IMR-90 (cell line): ENCODE measurements at places on chromosomes 7 and 10. TPM values are rescaled to one million over a fixed set of nuclear protein-coding genes. Genes with fewer than 3 reads are reported as not detected.

GRCh38 chr10:62852961-62853702 is 37.0 kb upstream of the EGR2 start:
- H3K27me3 ChIP-seq: peaks cover 3% of the 10 kb centered on the region; the same call in 1 of the 2 replicates
- no peak overlapping the region for H3K4me3 ChIP-seq
- no peak overlapping the region for H3K27ac ChIP-seq

DNA sequence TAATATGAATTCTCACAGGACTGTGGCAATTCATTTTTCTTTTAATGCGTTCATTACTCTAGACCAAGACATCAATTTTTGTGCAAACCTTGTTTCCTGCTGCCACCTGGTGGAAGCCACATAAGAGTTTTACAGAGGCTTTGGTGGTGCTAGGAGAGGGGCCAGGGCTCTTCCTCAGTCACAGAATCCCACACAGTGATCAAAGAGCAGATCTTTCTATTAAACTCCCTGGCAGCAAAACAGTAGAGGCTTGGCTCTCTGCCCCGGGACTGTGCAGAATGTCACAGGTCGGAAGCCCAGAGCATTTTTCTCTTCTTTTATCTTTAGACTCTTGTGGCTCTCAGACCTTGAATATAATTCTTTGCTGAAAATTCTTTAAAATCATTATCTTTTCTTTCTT is 506.4 kb upstream of the C7orf33 start:
- H3K4me3 ChIP-seq: no peak overlapping the region
- H3K36me3 ChIP-seq: no peaks in the 10 kb centered on the region
- no peak overlapping the region for H3K27ac ChIP-seq
- H3K4me1 ChIP-seq: no peaks in the 10 kb centered on the region
- no peaks in the 10 kb centered on the region for H3K27me3 ChIP-seq
- DNase-seq: peak; percentile 19

GRCh38 chr10:101771380-101771779 is 4.5 kb downstream of the FGF8 start:
- H3K4me1 ChIP-seq: peaks cover 2% of the 10 kb centered on the region; the same call in 1 of the 2 replicates
- DNase-seq: no peak
- H3K36me3 ChIP-seq: no peaks in the 10 kb centered on the region
- no peak overlapping the region for H3K27ac ChIP-seq
- no peak overlapping the region for H3K4me3 ChIP-seq

DNA sequence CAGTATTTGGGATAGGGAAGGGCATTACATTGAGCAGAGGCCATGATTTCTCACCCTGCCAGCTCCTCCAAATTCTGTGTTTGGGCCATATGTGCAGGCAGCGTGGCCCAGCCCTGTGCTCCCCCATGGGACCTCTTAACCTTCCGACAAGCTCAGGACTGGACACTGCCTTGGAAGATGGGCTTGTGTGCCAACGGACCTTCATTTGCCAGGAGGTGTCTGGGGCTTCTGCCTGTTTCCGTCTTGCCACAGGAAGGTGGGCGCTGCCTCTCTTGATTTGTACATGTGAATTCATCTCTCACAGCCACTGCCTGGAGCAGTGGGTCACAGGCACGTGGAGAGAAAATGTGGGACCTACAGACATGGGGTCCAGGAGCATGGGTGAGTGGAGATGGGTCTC is 272.6 kb downstream of the CCSER2 start:
- no peaks in the 10 kb centered on the region for H3K27me3 ChIP-seq
- no peaks in the 10 kb centered on the region for H3K4me1 ChIP-seq
- no peaks in the 10 kb centered on the region for H3K36me3 ChIP-seq
- no peak for DNase-seq
- H3K4me3 ChIP-seq: no peak overlapping the region

- peaks cover 2% of the 10 kb centered on the region; the same call in 1 of the 2 replicates for H3K4me1 ChIP-seq
- DNase-seq: peak; percentile 86
- H3K27me3 ChIP-seq: no peaks in the 10 kb centered on the region
- no peak overlapping the region for H3K27ac ChIP-seq
- H3K4me3 ChIP-seq: no peak overlapping the region
- H3K36me3 ChIP-seq: no peaks in the 10 kb centered on the region
Measured at GRCh38 chr7:110358028-110358427, 732.9 kb upstream of the LRRN3 start.

- H3K27ac ChIP-seq: peak overlapping the region; percentile 73
- H3K4me3 ChIP-seq: peak overlapping the region; percentile 90
- peak; percentile 74 for DNase-seq
Measured at GRCh38 chr10:110498982-110499795, 1.5 kb downstream of the DUSP5 start.

DNA sequence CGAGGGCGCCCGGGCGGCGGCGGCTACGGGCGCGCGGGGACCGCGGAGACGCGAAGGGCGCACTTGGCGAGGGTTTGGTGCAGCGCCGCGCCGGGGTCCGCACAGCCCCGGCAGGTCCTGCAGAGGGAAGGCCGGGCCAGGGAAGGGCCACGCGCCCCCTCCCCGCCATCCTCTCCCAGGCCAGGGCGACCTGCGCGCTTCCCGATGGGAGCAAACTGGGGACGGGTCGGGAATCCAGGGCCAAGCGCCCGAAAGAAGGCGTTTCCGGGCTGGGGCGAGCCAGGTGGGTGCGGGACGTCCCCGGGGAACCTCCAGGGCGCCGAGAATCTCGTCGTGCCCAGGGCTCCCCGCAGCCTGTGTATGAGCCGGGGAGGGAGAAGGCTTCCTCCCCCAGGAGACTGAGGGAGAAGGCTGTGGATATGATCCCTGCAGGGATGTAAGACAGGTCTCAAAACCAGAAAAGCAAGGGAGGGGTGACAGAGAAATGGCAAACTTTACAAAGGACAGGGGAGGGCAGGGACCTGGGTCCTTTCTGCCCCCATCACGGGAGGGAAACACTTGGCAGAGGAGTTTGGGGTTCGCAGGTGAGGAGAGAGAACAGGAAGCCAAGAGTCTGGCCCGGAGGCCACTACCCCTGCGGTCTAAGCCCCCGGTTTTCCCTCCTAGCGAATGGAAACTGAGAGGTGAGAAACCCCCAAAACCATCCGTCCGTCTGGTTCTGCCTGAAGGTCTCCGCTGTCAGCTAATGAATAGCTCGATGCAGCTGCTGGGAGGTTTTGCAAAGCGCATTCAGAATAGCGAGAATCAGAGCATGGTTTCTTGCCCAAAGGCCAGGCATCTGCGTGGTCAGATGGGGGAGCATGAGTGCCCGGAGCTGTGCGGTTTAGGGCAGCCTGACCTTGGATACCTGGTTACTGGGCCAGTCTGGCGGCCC is 674 bp downstream of the AMZ1 start:
- H3K27me3 ChIP-seq: peaks cover 9% of the 10 kb centered on the region; the same call in 1 of the 2 replicates
- H3K36me3 ChIP-seq: no peaks in the 10 kb centered on the region
- H3K4me3 ChIP-seq: peak overlapping the region; percentile 17
- H3K4me1 ChIP-seq: peaks cover 6% of the 10 kb centered on the region

DNA sequence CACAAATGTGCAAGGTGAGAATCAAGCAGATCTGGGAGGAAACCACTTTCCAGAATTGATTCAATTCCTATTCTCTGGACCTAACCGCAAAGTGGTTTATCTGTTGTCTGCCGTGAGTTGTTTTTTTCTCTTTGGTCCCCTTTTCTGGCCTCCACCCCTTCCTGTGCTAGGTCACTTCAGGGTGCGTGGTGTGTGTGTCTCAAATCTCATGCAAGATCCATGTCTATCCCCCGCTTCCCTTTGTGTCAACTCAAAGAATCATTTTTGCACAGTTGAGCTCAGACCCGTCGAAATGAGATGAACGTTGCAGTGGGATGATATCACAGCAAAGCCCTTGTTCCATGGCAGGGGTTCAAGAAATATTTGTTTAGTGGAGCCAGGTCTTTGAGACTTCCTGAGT is 184.5 kb downstream of the GATA3 start:
- H3K36me3 ChIP-seq: no peaks in the 10 kb centered on the region
- no peak for DNase-seq
- H3K27ac ChIP-seq: no peak overlapping the region
- no peaks in the 10 kb centered on the region for H3K27me3 ChIP-seq
- H3K4me3 ChIP-seq: no peak overlapping the region
- no peaks in the 10 kb centered on the region for H3K4me1 ChIP-seq

GRCh38 chr7:608361-608760 is 88.7 kb upstream of the PDGFA start:
- no peak for DNase-seq
- H3K27ac ChIP-seq: no peak overlapping the region
- no peak overlapping the region for H3K4me3 ChIP-seq
- H3K36me3 ChIP-seq: no peaks in the 10 kb centered on the region
- H3K27me3 ChIP-seq: no peaks in the 10 kb centered on the region; the same call in 1 of the 2 replicates
- 0 out of 2 replicates have a peak, but pooled peaks cover 3% of the 10 kb centered on the region for H3K4me1 ChIP-seq

GRCh38 chr10:3781468-3782145 is 3.4 kb downstream of the KLF6 start:
- peak; percentile 55 for DNase-seq
- H3K36me3 ChIP-seq: peaks cover 48% of the 10 kb centered on the region
- no peaks in the 10 kb centered on the region for H3K27me3 ChIP-seq

DNA sequence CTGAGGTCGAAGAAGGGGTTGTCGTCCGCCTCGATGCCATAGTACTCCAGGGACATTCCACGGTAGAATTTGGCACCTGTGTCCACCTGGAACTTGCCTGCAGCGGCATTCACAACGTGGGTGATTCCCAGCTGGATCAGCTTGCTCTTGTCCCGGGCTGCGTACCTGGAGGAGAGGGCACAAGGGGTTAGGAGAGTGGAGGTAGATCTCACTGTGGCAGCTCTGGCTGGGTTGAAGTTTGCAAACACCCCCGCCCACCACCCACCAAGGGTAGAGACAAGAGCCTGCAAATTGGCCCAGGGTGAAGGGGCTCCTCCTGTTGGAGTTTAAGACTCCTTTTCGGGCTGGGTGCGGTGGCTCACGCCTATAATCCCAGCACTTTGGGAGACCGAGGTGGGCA is 15.8 kb upstream of the SAMD8 start:
- no peak overlapping the region for H3K4me3 ChIP-seq
- no peak for DNase-seq
- no peak overlapping the region for H3K27ac ChIP-seq
- H3K27me3 ChIP-seq: peaks cover 2% of the 10 kb centered on the region; the same call in 1 of the 2 replicates
- H3K4me1 ChIP-seq: peaks cover 4% of the 10 kb centered on the region; the same call in 1 of the 2 replicates
- H3K36me3 ChIP-seq: no peaks in the 10 kb centered on the region

DNA sequence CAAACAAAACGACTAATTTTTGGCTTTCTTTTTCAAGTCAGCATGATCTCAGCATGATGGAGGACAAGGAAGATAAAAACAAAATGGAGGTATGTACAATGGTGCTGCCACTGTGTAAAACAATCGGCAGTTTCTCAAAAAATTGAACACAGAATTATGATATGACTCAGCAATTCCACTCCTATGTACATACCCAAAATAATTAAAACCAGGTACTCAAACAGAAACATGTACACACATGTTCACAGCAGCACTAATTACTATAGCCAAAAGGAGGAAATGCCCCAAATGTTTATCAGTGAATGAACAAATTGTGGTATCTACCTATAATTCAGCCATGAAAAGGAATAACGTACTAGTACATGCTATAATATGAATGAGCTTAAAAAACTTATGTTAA is 29.9 kb downstream of the SNX13 start:
- no peaks in the 10 kb centered on the region for H3K27me3 ChIP-seq
- H3K36me3 ChIP-seq: peaks cover 2% of the 10 kb centered on the region; the same call in 1 of the 2 replicates
- no peak overlapping the region for H3K4me3 ChIP-seq
- H3K4me1 ChIP-seq: no peaks in the 10 kb centered on the region

GRCh38 chr7:149855361-149856305 is 17.5 kb downstream of the ZNF862 start:
- peaks cover 13% of the 10 kb centered on the region for H3K4me1 ChIP-seq
- peaks cover 15% of the 10 kb centered on the region; the same call in 1 of the 2 replicates for H3K36me3 ChIP-seq
- no peak overlapping the region for H3K4me3 ChIP-seq
- H3K27me3 ChIP-seq: no peaks in the 10 kb centered on the region
- DNase-seq: peak; percentile 88

DNA sequence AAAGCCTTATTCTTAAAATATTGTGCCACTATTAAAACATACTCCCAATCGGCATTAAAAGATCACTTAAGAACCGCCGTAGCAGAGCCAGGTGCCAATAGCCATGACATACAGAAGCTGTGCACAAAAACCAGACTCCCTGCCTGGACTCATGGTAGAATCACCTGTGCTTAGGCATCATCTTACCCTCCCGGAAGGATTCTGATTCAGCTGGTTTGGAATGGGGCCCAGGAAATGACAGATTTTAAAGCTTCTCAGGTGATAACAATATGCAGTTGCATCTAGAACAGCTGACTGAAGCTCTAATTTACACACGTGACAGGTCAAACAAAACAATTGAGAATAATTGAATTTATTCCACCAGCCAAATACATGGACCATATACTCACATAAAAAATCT is 10.7 kb downstream of the A1CF start:
- H3K27me3 ChIP-seq: peaks cover 7% of the 10 kb centered on the region
- H3K36me3 ChIP-seq: no peaks in the 10 kb centered on the region
- DNase-seq: no peak
- no peak overlapping the region for H3K4me3 ChIP-seq
- H3K4me1 ChIP-seq: no peaks in the 10 kb centered on the region

DNA sequence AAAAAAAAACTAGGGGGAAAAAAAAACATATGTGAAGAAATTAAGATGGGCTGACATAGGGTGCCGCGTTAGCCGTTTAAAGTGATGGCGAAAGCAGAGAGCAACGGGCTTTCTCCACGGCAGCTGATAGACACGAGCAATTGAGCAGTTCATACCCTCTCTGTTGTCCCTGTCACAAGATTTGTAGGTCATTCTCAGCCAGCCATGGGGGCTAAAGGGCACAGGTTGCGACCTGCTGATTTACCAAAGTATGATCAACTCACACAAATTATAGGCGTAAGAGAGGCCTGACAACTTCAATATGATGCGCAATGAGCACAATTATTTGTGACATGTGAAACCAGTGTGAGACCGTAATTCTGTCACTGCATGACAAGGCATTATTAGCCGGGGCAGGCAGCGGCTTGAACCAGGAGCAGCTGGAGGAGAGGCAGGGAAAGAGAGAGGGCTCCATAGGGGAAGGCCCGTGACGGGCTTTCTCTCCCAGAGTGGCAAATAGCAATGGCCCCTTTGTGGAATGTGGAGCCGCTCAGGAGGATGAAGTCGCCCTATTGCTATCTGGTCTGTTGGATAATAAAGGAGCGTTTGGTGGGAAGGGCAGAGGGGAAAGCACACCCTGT is 195.1 kb upstream of the HABP2 start:
- no peak overlapping the region for H3K4me3 ChIP-seq
- H3K27ac ChIP-seq: no peak overlapping the region
- H3K4me1 ChIP-seq: no peaks in the 10 kb centered on the region
- H3K36me3 ChIP-seq: no peaks in the 10 kb centered on the region

PNLIPRP1 gene
- not detected in 2 replicates for polyA plus RNA-seq

STRIP2 gene
- polyA plus RNA-seq: 1.6 and 1.8 TPM in 2 replicates

ANKIB1 gene
- polyA plus RNA-seq: 17.9 and 18.7 TPM in 2 replicates
